Lung (tissue), 17 donors: ENCODE measurements at places on chromosomes 6 and 20. TPM values are rescaled to one million over a fixed set of nuclear protein-coding genes. Genes with fewer than 3 reads are reported as not detected.

- peaks cover 6% of the 10 kb centered on the region for H3K27me3 ChIP-seq
- no peak for DNase-seq
- H3K4me1 ChIP-seq: no peaks in the 10 kb centered on the region
- H3K36me3 ChIP-seq: no peaks in the 10 kb centered on the region
Observed at GRCh38 chr20:47817573-47817972, 32.3 kb upstream of the SULF2 start.

GRCh38 chr6:90406142-90406794, 109.6 kb upstream of the BACH2 start:
- H3K27ac ChIP-seq: no peak overlapping the region
- H3K27me3 ChIP-seq: no peaks in the 10 kb centered on the region
- H3K4me3 ChIP-seq: no peak overlapping the region
- DNase-seq: no peak

The FHL5 gene
- total RNA-seq: 15.0 TPM

DNA sequence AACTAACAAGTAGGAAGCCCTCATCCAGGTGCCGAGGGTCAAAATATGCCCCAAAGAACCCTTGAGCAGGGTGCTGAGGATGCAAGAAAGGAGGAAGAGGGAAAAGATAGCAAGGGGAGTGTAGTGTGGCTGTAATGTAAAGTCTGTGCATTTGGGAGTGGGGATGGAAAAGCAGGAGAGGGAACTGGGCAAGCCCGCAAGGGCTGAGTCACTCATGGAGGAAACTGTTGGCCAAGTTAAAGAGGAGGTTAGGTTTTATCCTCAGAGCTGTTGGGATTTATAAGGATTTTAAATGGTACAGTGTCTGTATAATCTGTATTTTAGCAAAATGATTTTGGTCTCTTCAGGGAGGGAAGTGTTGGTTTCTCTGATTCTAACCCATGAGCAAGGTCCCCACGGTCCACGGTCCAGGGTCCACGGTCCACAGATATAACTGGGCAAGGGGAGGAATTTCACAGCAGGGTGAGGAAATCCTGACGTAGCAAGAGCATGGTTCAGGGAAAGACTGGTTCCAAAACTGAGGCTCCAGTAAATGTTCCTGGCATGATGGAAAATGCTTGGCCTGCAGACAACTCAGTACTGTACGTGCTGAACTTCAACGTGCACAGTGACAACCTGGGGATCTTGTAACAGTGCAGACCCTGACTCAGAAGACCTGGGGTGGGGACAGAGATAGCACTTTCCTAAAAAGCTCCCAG, 759.8 kb downstream of the PTPRT start:
- DNase-seq: no peak
- H3K36me3 ChIP-seq: no peaks in the 10 kb centered on the region
- no peak overlapping the region for H3K4me3 ChIP-seq
- H3K27me3 ChIP-seq: no peaks in the 10 kb centered on the region
- no peak overlapping the region for H3K27ac ChIP-seq

The AHCY gene
- 116 TPM for total RNA-seq

GRCh38 chr6:64074981-64075380, 439.4 kb downstream of the PHF3 start:
- H3K4me3 ChIP-seq: no peak overlapping the region
- no peaks in the 10 kb centered on the region for H3K4me1 ChIP-seq
- H3K27me3 ChIP-seq: no peaks in the 10 kb centered on the region
- DNase-seq: no peak
- H3K27ac ChIP-seq: no peak overlapping the region

The FLRT3 gene
- 56.9 TPM for total RNA-seq

DNA sequence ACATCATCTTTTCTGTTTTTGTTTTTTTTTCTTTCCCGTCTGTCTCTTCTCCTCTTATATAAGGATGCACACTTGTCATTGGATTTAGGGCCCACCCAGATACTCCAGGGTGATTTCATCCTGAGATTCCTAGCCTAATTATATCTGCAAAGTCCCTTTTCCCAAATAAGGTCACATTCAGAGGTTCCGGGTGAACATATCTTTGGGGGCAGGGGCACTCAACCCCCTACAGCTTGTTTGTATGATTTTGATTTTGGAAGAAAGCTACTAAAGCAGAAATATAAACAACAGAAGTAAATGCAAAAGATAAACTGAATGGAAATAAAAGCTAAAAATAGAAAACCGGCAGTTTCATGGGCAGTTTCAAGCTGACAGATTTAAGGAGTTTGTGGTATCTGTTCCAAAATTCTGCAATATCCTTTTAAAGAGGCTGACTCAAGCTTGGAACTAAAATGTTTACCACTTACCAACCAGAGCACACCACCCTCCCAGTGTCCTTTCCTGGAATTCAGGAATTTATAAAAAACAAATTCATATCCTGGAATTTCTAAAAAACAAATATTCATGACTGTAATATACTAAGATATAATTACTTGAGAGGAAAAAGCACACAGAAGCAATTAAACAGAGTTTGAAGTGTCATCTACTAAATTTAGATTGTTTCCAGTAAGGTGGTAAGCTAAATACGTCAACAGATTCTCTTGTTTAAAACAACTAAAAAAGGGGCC, 100.0 kb upstream of the CARMIL1 start:
- H3K36me3 ChIP-seq: no peaks in the 10 kb centered on the region
- DNase-seq: no peak
- peak overlapping the region; percentile 39 for H3K27ac ChIP-seq
- H3K4me3 ChIP-seq: no peak overlapping the region
- no peaks in the 10 kb centered on the region for H3K4me1 ChIP-seq

The DEFB124 gene
- total RNA-seq: not detected

GRCh38 chr6:20915156-20915555, 380.9 kb downstream of the CDKAL1 start:
- no peaks in the 10 kb centered on the region for H3K27me3 ChIP-seq
- H3K27ac ChIP-seq: no peak overlapping the region
- DNase-seq: no peak
- H3K4me1 ChIP-seq: no peaks in the 10 kb centered on the region

The TTK gene
- 1.0 TPM for total RNA-seq

DNA sequence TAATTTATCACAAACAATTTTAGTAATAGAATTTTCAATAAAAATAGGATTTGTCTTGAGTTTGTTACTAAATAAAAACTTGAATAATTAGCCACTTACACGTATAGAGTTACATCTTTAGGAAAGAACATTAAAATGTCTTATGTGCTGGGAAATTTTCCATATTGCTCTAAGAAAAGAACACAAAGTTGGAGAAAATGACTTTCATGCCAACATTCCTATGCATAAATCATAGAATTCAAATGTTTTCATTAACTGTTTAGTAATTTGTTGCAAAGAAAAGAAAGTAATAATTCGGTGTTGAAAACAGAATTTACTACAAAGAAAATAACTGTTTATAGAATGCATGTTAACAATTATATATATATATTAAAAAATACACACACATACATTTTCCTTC, 4.7 kb upstream of the TBC1D32 start:
- DNase-seq: no peak
- no peak overlapping the region for H3K4me3 ChIP-seq
- no peaks in the 10 kb centered on the region for H3K36me3 ChIP-seq
- no peaks in the 10 kb centered on the region for H3K4me1 ChIP-seq

DNA sequence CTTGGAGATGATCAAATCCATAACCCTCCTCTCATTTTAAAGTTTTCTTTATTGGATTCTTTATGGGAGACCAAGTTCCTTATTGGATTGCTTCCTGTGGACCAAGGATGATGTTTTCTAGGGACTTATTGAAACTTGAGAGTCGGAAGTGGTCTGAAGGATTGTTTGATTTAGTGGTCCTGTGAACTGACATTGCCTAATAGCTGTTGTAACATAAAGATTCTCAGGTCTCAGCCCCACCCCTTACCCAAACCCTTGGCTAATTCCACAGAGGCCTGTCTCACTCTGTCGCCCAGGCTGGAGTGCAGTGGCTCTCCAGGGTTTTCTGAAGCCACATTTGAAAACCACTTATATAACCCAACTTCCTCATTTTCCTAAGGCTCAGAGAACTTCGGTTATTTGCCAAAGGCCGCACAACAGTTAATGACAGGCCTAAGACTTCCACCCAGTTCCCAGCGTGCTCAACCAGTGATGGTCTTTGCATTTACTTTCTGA, 77.0 kb downstream of the ATXN1 start:
- no peaks in the 10 kb centered on the region for H3K27me3 ChIP-seq
- no peaks in the 10 kb centered on the region for H3K36me3 ChIP-seq
- no peaks in the 10 kb centered on the region for H3K4me1 ChIP-seq
- H3K4me3 ChIP-seq: no peak overlapping the region
- no peak for DNase-seq

DNA sequence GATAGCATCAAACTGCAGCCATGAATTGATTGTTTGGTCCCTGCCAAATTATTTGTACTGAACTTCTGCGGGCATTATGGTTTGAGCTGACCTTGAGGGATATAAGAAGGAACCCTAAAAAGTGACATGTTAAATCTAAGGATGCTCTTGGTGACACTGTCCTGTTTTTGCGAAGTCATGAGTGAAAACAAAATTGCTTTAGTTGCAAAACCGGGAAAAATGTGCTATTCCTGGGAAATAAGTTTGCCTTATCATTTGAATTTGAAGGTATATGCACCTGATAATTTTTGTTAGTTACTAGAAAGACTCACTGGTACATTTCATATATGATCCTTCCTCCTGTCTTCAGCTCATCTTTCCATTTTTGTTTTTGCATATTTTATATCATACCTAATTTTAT, 7.8 kb downstream of the KIAA0408 start:
- no peak for DNase-seq
- peaks cover 48% of the 10 kb centered on the region for H3K4me1 ChIP-seq
- no peak overlapping the region for H3K27ac ChIP-seq
- peaks cover 2% of the 10 kb centered on the region for H3K27me3 ChIP-seq

DNA sequence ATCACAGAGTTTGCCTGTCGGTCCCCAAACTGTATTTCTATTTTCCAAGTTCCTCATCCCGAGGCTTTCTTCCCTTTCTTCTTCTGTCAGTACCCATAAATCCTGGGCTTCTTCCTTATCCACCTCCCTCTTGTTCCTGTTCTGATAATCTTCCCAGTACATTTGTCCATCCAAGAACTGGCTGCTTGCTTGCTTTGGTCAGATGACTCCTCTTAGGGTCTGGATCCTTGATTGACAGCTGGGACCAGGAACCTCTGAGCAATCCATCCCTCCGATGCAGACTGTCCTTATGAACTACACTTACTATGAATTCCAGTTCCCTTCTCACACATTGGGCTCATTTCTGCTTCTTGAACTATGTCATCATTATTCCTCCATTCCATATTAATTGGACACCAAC, 275.3 kb upstream of the CITED2 start:
- no peaks in the 10 kb centered on the region for H3K36me3 ChIP-seq
- DNase-seq: no peak
- H3K4me3 ChIP-seq: no peak overlapping the region
- no peaks in the 10 kb centered on the region for H3K4me1 ChIP-seq
- no peaks in the 10 kb centered on the region for H3K27me3 ChIP-seq

DNA sequence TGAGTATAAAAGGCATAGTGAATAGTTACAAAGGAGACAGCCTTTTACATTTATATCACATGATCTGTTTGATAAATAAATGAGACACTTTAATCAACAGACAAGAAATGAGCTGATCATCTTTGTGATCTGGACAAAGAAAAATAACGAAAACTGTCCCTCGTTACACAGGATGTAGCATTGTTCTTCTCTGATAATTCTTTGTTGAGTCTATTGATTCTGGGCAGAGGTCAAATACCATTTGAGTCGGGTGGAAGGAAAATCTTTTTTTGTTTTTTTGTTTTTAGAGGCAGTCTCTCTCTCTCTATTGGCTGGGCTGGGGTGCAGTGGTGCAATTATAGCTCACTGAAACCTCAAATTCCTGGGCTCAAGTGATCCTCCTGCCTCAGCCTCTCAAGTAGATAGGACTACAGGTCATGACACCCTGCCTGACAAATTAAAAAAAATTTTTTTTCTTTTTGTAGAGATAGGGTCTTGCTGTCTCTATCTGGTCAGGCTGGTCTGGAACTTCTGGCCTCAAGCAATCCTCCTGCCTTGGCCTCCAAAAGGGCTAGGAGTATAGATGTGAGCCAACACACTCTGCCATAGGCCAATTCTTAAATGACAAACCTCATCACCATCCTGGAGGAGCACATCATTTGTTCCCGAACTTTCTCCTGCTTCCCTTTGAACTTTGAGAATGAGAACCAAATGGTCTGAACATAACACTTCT, 41.8 kb downstream of the CCDC170 start:
- no peak for DNase-seq
- H3K36me3 ChIP-seq: no peaks in the 10 kb centered on the region
- H3K4me1 ChIP-seq: no peaks in the 10 kb centered on the region
- no peaks in the 10 kb centered on the region for H3K27me3 ChIP-seq

The OR2H2 gene
- not detected for total RNA-seq

- H3K4me1 ChIP-seq: no peaks in the 10 kb centered on the region
- H3K27me3 ChIP-seq: no peaks in the 10 kb centered on the region
- no peak overlapping the region for H3K4me3 ChIP-seq
- no peaks in the 10 kb centered on the region for H3K36me3 ChIP-seq
Observed at GRCh38 chr6:36692861-36693702, 4.5 kb upstream of the RAB44 start.

GRCh38 chr20:14197097-14197496, 140.3 kb downstream of the FLRT3 start:
- no peak for DNase-seq
- no peaks in the 10 kb centered on the region for H3K4me1 ChIP-seq
- no peak overlapping the region for H3K27ac ChIP-seq
- H3K27me3 ChIP-seq: no peaks in the 10 kb centered on the region
- no peak overlapping the region for H3K4me3 ChIP-seq
- no peaks in the 10 kb centered on the region for H3K36me3 ChIP-seq

- H3K4me3 ChIP-seq: no peak overlapping the region
- H3K27me3 ChIP-seq: no peaks in the 10 kb centered on the region
- no peak overlapping the region for H3K27ac ChIP-seq
- H3K36me3 ChIP-seq: no peaks in the 10 kb centered on the region
Observed at GRCh38 chr20:10708351-10709185, 34.8 kb upstream of the JAG1 start.

- peak overlapping the region; percentile 10 for H3K27ac ChIP-seq
- peak; percentile 32 for DNase-seq
- H3K27me3 ChIP-seq: no peaks in the 10 kb centered on the region
- no peak overlapping the region for H3K4me3 ChIP-seq
- H3K36me3 ChIP-seq: no peaks in the 10 kb centered on the region
Observed at GRCh38 chr6:13038741-13039190, 289.6 kb downstream of the TBC1D7 start.

- no peak overlapping the region for H3K4me3 ChIP-seq
- H3K4me1 ChIP-seq: peaks cover 18% of the 10 kb centered on the region
- peaks cover 7% of the 10 kb centered on the region for H3K36me3 ChIP-seq
- peak overlapping the region; percentile 90 for H3K27ac ChIP-seq
- no peaks in the 10 kb centered on the region for H3K27me3 ChIP-seq
- peak; percentile 56 for DNase-seq
Observed at GRCh38 chr20:19976595-19977372, 40.4 kb upstream of the NAA20 start.

The RFX6 gene
- not detected for total RNA-seq

DNA sequence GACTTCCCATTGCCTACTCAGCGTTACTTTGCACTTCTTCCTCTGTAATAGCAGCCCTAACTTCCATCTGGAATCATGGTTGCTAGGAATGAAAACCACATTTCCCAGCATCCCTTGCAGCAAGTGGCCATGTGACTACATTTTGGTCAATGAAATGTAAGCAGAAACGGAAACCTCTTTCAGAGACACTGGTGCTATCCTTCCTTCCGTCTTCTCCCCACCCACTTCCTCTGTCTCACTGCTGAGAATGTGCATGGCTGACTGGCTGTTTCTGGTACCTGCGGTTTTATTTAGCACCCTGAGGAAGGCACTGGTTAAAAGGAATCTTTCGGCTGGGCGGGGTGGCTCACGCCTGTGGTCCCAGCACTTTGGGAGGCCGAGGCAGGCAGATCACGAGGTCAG, 107.4 kb downstream of the SCML4 start:
- peaks cover 11% of the 10 kb centered on the region for H3K4me1 ChIP-seq
- H3K4me3 ChIP-seq: peak overlapping the region; percentile 10
- DNase-seq: no peak
- H3K27me3 ChIP-seq: no peaks in the 10 kb centered on the region
- no peaks in the 10 kb centered on the region for H3K36me3 ChIP-seq
- H3K27ac ChIP-seq: no peak overlapping the region
